Stimulated activated CD4-positive, alpha-beta T cell treated with anti-CD3 and anti-CD28 coated beads, Interleukin-15, amount 100 ng/mL, for 1 hour (primary cell): ENCODE measurements at places on chromosomes 3 and 15.

DNA sequence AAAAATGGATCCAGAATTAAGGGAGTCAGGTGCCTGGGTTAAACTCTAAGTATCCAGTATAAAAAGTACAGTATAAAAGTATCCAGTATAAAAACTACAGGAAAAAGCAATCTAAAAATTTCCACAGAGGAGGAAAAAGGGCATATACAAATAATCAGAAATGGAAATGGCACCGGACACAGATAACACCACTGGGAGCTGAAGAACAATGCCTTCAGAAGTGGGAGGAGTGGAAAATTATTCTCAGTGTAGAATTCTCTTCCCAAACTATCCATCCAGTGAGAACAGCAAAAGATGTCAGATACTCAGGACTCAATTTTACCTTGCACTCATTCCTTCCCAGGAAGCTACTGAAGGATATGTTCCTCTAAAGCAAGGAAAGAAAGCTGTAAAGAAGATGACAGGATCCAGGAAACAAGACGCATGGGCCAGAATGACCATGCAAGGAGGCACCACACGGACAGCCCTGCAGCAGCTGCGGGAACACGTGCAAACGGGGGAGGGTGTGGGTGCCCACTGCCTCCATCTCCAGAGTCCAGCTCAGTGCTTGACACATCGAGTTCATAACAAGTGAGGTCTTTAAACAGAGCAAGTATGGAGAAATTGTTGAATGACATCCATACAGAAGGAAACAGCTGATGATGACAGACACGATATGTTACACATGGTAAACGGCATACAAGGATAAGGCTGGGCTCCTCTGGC lies 68.5 kb downstream of the CHSY1 start:
- no peak for DNase-seq

GRCh38 chr15:76107169-76107568 lies 47.4 kb downstream of the TMEM266 start:
- DNase-seq = no peak

DNA sequence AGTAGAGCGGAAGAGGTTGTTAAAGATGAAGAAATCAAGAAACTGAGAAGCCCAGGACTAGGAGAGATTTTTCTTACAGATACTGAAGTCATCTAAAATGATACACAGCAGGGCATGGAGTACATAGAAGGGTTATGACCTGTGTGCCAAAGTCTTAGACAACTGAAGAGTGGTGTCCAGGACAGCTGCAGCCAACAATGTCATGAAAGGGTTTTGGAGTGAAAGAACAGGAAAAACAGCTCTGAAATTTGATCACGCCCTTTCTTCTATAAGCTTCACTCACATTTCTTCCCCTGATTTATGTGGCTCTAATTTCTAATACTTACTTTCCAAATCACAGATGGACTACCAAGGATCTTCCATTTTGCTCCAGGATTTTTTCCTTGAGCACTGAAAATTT lies 3.0 kb downstream of the CFAP20DC start:
- no peak for DNase-seq

- no peak for DNase-seq
Measured at GRCh38 chr15:90813796-90814190, 54.6 kb upstream of the FURIN start.

DNA sequence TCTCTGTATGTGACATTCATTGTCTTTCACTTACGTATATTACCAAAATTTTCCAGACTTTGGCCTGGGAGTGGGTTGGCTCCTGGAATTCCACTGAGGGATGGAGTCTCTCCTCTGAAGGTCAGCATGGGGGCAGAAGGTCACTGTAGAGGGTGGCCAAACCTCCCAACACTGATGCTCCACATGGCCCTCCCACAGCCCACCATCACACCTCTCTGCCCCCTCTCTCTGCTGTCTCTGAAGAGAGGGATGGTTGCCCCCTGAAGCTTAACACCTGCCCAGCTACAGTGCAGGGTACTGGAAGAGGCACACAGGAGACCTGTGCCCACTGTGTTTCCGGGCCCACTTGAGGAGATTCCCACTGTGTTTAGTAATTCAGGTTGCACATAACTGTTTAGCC lies 52.2 kb downstream of the CMTM6 start:
- DNase-seq = no peak

GRCh38 chr3:18919158-18919557 lies 229.2 kb upstream of the KCNH8 start:
- DNase-seq = no peak

DNA sequence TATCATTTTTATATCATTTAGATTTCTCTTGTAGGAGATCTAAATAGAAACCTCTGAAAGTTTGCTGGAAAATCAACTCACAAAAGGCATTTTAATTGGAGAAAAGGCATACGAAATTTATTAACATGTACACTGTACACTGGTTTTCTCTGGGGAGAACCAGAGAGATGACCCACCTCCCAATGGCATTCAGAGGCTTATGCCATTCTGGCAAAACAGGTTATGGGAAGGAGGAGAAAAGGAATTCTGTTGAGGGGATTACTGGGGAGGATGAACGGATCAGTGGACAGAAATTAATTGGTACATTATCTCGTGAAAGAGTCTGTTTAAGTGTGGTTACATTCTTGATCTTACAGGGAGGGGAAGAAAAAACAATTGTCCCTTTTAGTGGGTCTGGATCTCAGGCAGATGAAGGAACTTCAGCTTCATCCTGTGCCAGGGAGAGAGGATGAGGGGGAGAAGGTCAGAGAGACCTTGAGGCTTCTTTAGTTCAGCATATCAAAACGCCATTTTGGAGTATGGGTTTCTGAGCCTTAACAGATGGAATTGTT lies 16.5 kb downstream of the RAB11A start:
- no peak for DNase-seq

GRCh38 chr3:98390366-98390765 lies at the start of gene OR5K3:
OR5K3 (plus strand) TSS chr3:98390666; CDS start chr3:98390666, 0 bp downstream.
- DNase-seq = no peak

DNA sequence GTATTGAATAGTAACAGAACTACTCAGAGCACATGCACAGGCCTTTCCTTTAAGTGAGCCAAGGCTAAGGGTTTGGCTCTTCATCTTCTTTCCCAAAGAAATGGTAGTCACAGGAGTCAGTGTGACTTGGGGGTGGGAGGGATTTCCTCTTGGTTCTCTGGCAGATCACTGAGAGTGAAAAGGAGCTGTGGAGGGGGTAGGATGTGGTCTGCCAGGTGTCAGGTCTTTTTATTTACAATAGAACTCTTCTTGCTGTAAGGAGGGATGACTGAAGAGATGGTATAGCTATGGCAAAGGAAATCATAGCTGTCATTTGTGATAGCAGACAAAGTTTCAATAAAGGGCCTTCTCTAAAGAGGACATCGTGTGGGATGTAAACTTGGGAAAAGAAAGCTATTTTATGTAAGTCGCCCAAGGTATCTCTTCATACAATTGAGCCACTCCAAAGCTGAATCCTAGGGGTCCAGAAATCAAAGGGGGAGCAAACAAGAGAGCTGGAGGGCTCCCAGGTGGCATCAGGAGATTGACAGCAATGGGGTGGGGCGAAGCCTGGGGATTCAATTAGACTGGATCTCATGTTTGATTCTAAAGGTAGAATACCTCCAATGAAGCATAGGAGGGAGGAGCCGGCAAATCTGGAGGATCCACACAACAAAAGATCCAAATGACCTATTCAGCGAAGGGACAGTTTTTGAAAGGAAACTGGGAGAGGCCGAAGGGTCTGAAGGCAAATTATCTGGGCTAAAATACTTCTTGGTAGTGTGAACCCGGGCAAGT lies 20.0 kb upstream of the CHD2 start:
- DNase-seq = no peak

DNA sequence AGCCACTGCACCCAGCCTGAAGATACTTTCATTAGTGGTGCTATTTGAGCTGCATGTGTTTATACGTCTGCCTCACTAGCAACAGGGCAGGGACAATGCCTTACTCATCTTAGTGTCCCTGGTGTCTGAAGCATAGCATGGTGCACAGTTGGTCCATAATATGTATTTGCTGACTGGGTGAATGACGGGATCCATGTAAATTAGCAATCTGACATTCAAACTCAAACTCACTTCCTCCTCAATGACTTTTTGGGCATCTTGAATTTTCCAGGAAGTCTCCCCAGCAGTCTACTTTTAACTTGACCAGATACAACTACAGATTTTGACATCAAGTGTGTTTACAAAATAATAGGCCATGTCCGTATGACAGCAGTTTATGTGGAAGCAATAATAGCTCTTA lies 3.0 kb upstream of the LDHAL6B start:
- no peak for DNase-seq

DNA sequence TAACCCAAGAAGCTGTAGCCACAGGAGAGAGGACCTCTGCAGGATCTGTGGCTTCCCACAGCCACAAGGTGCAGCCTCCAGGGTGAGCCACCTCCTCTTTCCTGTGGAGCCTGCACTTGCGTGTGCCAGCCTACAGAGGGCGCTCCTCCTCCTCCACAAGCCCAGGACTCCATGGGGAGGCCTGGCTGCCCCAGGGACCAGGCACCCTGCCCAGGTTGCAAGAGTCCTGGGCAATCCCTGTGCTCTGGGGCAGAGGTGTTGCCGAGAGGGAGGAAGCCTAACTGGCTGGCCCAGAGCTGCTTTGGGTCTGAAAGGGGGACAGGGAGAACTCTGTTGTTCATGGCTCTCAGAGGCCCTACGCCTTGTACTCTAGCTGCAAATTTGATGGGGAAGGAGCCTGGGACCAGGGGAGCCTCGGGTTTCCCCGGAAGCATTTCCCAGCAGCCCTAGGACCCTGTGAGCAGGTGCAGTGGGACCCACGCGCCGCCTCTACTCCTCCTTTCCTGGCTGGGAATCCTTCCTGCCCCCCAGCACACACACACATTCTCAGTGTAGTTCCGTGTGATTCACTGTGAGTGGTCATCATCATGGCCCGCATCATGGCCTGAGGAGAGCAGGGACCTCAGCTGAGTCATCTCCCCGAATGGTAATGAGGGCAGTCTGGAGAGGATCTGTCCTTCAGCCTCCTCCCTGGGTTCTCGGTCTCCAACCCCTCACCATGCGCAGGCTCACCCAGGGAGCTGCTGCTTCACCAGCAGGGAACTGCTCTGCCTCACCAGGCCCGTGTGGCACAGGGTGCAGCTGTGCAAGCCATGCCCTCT lies 24.3 kb downstream of the TBC1D21 start:
- peak; percentile 10 for DNase-seq

DNA sequence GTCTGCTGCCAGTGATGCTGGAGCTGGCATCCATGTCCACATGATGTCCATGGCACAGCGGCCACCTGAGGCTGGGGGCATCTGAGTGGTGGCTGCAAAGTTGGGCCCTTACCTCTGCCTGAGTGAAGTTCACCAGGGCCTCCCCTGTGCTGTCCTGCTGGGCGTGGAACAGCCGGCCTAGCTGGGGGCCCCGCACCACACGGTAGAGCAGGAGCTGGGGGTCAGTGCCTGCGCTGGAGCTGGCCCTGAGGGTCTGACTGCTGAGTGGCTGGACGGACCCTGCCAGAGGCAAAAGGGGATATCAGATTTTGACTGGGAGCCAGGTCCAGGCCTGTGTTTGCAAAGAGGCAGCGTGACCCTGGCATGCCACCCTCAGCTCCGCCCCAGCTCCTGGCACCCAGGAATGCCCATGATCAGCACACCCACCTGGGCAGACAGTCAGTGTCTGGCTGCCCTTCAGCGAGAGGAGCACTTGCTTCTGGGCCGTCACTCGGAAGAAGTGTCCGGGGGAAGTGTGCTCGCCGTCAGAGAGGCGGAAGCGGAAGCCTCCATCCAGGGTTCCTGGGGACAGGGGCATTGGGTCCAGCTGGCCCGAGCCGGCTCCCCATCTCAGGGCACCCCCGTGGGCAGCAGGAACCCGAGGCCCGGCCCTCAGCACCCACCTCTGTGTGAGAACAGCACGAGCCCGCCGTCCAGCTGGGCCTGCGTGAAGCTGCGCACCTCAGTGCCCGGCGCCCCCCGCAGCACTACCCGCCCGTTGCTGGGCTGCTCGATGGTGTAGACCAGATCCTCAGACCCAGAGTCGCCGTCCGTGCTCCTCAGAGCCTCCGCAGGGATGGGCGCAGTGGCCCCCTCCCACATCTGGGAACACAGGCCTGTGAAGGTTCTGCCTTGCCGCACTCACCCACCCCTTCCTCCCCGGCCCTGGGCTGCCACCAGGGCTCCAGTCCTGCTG lies 30.2 kb downstream of the CSPG4 start:
- DNase-seq = no peak

- no peak for DNase-seq
Measured at GRCh38 chr3:67941433-67942030, 287.1 kb upstream of the SUCLG2 start.

GRCh38 chr15:78696436-78696835 lies 55.4 kb upstream of the CHRNB4 start:
- no peak for DNase-seq

DNA sequence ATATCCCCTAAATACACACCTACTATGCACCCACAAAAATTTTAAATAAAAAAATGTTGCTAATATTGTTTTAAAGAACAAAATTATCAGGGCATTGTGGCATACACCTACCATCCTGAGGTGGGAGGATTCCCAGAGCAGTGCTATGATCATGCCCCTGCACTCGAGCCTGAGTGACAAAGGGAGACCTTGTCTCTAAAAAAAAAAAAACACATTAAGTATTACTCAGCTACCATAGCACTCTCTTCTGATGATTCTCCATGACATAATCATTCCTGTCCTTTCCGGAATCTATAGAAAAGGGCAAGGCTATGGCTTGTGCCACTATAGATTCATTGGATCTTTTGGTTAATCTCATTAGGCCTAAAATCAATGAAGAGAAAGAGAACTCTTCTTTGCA lies 77.4 kb downstream of the ACAP2 start:
- no peak for DNase-seq
